Cerebellar cortex (tissue), 1 donor: ENCODE measurements at places on chromosomes 7 and 10.

- no peak for DNase-seq
Observed at GRCh38 chr10:47139121-47139520, 160.9 kb upstream of the GDF10 start.

DNA sequence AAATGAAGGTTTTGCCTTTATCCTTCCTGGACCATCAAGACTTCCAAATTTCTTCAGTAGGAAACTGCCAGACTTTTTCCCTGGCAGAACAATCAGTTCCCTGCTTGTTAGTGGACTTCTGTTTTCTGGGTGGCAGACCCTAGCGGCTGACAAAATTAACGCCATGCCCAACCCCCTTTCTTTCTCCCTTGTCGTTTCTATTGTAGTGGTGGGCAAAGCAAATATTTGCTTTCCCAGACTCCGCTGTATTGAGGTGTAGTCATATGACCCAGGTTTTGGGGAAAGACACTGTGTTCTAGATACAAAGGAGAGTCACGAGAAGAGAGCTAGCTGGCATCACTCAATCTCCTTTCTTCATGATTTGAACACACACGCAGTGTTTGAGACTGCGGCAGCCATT is 7.7 kb downstream of the PON2 start:
- DNase-seq, result no peak

DNA sequence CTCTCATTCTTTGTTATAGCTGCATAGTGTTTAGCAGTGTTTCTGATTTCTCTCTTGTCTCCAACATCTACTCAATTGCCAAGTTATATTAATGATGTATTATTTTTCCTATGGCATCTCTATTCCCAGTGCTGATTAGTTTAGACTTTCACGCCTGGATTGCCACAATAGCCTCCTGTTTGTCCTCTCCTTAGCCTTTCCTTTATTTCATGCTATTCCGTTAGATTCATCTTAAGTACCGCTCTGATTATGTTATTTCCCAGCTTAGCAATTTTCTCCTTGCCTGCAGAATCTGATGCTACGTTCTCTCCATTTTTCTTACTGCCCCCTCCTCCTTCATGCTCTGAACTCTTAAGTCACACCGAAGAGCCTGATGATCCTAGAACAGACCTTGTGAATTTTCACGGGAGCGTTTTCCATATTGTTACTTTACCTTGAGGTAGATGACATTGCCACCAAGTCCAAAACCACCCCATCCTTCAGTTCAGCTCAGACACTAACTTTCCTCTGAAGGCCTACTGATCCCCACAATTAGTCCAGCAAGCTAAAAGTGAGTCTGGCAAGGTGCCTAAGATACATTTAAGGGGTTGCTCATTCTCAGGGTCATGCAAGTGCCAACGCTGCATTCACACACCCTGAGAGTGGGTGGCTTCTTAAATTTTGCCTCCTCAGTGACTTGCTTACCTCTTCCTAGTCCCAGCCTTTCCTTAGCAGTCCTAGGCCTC is 6.6 kb upstream of the NRF1 start:
- no peak for DNase-seq

- no peak for DNase-seq
Observed at GRCh38 chr7:137538361-137538762, 194.8 kb upstream of the PTN start.

GRCh38 chr7:67550801-67551436 is 554.3 kb downstream of the TYW1 start:
- DNase-seq, result no peak

DNA sequence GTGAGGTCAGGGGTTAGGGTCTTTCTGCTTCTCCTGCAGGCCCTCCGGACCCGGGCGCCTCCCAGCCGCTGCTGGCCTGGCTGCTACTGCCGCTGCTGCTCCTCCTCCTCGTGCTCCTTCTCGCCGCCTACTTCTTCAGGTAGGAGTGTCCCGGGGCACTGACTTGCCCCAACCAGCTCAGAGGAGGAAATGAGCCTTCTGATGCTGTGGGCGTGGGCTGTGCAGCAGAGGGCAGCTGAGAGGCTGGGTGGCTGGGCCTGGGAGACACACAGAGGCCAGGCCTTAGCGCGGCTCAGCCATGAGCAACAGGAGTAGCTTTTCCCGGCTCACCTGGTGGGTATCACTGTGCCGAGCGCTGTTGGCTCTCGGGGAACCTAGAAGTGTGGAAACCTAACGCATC is 78.9 kb downstream of the MKI67 start:
- DNase-seq, result no peak

DNA sequence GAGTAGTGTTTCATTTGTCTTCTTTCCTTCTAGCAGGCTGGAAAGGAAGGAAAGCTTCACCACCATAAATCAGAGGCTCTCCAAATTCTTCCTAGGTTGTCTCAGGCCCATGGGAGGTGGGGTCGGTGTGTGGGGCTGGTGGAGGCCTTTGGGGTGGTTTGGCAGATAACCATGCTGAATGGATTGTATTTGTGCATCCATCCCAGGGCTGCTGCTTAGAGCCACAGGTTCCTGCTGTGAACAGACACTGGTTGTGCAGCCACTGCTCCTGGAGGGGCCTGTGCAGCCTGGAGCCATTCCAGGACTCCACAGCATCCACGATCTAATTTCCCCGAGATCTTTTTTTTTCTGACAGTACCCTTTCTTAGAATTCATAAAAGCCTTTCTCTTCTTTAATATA is 741.8 kb downstream of the SUGCT start:
- DNase-seq, result no peak

- DNase-seq, result no peak
Observed at GRCh38 chr10:74289951-74290350, 138.9 kb downstream of the ADK start.

- no peak for DNase-seq
Observed at GRCh38 chr7:102469972-102470825, 5.4 kb downstream of the LRWD1 start.

DNA sequence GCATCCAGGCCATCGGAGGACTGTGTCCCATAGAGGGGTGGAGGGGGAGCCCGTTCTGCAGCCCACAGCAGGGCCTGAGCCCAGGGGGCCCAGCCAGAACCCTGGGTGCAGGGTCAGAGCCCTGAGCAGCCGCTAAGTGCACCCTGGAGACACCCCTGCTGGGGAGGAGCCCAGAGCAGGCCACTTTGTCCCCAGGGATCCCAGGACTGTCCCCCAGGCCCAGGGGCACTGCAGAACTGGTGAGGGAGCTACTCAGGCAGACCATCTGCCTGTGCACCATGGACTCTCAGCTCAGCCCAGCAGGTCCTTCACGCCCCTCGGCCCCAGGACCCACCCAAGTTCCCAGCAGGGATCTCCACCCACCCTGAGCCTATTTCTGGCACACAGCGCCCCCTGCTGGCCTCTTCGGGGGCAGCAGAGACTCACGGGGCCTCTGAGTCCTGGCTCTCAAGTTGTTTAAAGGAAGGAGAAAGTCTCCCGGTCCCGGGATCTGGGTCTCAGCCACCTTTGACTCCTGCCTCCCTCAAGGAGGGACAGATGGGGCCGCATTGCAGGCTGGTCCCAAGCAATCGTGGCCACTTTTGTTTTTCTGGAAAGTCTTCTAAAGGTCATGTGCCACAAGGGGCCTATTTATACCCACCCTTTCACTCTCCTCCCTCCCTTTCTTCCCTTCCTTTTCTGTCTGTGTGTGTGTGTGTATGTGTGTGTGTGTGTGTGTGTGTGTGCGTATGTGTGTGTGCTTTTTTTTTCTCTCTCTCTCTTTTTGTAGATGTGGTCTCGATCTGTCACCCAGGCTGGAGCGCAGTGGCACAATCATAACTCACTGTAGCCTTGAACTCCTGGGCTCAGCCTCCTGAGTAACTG is 90.3 kb downstream of the MYL10 start:
- DNase-seq, result peak; percentile 64

GRCh38 chr10:43202224-43202656 is 64.0 kb downstream of the CSGALNACT2 start:
- no peak for DNase-seq

- DNase-seq, result no peak
Observed at GRCh38 chr10:120607710-120608703, 151.0 kb downstream of the PLPP4 start.

DNA sequence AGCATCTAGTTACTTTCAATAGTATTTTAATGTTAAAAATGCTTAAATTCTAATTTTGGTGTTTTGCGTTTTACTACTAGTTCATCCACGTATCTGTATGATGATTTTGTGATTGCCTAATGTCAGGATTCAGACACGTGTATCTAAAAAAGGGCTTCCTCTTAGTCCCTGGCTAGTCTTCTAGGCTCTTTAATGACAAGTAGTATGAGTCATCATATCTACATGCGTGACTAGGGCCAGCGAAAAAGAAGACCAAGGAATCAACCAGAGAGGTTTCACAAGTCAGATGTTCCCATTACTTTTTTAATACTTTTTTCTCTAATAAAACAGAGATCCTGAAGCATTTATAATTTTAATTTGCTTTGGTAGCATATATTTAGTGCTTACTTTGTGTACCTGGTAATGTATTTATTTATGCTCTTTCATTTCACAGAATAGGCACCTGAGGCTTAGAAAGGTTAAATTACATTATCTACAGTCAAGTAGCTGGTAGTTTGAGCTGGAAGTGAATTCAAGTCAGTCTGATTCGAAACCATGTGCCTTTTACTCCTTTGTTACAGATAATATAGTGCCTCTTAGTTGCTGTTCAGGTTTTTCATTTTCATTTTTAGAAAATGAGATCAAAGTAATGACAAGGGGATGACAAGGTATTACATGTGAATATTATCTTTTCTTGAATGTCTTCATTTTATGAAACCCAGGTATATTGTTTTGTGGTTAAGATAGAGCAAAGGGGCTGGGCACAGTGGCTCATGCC is 140.3 kb downstream of the FOXP2 start:
- no peak for DNase-seq

- DNase-seq, result no peak
Observed at GRCh38 chr7:36284456-36285090, 105.1 kb upstream of the ANLN start.

GRCh38 chr10:73406846-73407245 is 7.0 kb downstream of the ANXA7 start:
- no peak for DNase-seq

DNA sequence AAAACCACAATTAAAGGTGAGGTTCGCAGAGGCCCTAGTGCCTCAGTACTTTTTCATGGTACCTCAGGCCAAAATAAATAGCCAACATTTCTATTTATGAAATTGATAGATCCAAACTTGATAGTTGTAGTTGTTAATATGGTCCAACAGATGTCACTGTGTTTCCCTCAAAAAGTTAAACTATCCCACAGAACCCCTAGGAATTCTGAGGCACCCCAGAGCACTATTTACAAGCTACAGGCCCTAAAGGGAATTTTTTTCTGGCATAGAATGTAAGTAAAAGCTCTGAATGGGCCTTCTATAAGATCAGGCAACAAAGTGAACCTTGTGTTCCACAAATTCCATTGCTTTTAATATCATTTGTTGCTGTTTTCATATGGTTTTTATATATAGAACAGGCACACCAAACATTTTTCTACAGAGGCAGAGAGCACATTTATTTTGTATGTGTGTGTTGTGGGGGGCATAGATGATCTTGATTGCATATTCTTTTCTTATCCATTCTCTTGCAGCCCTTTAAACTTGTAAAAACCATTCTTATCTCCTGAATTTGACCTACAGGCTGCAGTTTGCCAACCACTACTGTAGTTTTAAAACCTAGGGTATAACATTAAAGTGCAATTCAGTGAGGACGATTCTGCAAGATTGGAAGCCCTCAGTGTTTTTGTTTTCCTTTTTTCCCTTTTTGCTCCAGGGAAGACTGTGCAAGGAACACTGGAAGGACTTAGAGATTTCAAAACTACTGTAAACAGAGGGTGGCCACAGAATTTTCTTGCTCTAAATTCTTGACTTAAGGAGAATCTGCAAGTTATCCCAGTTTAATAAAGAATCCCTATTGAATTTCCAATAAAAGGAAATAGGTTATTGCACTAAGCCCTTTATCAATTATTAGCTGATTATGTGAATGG is 3.5 kb upstream of the ARL4A start:
- no peak for DNase-seq

GRCh38 chr10:101859530-101859929 is 15.9 kb upstream of the KCNIP2 start:
- DNase-seq, result no peak

- DNase-seq, result peak; percentile 85
Observed at GRCh38 chr10:24642921-24643678, 80.6 kb downstream of the ARHGAP21 start.

- no peak for DNase-seq
Observed at GRCh38 chr7:157292770-157293412, 43.9 kb upstream of the DNAJB6 start.

GRCh38 chr10:114631666-114632417 is 26.2 kb downstream of the ABLIM1 start:
- no peak for DNase-seq

GRCh38 chr10:61415824-61416223 is 37.4 kb downstream of the TMEM26 start:
- DNase-seq, result no peak

DNA sequence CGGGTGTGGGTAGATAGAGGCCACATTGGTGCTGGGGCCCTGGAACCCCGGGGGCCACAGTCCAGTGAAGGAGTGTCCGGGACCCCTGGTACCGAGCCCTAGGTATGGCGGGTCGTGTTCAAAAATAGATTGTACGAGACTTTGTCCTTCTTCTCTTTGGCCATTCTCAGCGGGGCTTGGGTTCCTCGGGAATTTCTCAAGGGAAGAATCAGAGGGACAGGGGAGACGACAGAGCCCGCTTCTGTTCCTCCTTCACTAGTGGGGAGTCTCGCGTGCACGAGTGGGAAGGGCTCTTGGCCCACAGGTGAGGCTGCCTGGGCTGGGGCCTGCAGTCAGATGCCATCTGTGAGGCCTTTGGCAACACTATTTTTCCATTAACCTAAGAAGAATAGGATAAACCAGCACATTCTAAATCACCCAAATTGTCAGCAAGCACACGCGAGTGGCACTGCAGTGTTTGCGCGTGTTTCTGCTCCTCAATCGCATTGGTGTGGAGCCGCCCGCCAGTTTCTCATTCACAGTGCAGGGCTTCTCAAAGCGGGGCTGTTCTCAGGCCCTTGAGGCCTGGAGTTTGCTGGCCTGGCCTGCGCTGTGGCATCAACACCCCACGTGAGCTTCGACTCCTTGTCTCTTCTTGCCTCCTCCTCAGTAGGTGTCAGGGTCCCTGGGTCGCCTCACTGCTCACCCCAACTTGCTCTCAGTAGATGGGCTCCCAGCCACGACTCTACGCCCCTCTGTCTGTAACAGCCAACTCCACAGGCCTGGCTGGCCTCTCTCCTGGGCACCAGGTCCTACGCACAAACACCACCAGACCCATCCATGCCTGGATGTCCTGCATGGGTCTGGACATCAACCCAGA is 187.6 kb upstream of the SHH start:
- DNase-seq, result no peak

GRCh38 chr7:110373416-110373815 is 717.5 kb upstream of the LRRN3 start:
- DNase-seq, result peak; percentile 14

- no peak for DNase-seq
Observed at GRCh38 chr7:64870656-64871055, 32.4 kb upstream of the ZNF273 start.

- DNase-seq, result no peak
Observed at GRCh38 chr10:101446071-101446470, 92.1 kb downstream of the BTRC start.
